ENCODE measurements at places on chromosomes 2 and 18.

DNA sequence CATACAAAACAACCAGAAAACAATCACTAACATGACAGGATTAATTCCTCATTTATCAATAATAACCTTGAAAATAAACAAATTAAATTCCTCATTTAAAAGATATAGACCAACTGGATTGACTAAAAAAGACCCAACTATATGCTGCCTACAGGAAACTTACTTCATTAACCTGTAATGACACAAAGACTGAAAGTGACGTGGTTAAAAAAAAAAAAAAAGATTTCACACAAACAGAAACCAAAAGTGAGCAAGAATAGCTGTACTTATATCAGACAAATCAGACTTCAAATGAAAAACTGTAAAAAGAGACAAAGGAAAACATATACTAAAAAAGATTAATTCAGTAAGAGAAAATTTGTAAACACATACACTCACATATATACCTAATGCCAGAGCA, 201.2 kb downstream of the CCDC178 start:
- no peak for DNase-seq

- DNase-seq: no peak
These were observed 84.2 kb downstream of the MYOM1 start for GRCh38 chr18:3135536-3135935.

GRCh38 chr2:106956416-106956815, 70.4 kb upstream of the ST6GAL2 start:
- DNase-seq: no peak

DNA sequence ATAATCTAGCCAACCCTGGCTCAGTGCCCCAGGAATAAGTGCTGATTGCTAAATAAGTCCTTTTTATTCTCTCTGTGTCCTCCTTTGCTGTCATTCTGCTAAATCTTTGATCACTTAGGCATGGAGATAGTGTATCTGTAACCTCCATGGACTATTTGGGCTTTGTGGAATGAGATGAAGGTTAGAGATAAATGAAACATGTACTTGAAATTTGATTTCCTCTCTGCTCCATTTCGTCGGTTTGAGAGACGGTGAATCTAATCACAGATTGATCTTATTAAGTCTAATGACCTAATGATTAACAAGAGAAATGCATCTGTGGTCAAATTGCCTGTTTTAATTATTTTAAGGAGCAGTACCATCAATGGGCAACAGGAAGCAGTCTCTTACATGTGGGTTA, 159.2 kb downstream of the RIT2 start:
- no peak for DNase-seq

- DNase-seq: no peak
These were observed 1093.6 kb downstream of the SUCLG1 start for GRCh38 chr2:83365476-83365875.

DNA sequence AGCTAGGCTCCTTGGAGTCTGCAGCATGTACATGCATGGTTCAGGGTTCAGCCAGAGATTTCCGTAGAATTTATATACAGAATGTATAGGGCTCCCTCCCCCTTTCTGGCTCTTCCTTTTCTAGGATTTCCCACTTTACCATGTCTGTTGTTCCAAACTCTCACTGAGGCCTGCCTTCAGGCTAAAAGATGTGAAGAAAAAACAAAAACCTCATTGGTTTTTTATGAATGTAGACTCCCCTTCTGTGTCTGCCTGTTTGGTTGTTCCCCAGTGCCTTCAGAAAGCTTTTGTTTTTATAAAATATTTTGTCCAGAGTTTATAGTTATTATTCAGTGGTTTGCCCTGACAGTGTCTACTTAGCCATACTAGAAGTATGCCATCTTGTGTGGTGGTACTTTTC, 3.6 kb downstream of the NDUFV2 start:
- no peak for DNase-seq

- DNase-seq: no peak
These were observed 9.8 kb downstream of the CAVIN2 start for GRCh38 chr2:191836853-191837769.

DNA sequence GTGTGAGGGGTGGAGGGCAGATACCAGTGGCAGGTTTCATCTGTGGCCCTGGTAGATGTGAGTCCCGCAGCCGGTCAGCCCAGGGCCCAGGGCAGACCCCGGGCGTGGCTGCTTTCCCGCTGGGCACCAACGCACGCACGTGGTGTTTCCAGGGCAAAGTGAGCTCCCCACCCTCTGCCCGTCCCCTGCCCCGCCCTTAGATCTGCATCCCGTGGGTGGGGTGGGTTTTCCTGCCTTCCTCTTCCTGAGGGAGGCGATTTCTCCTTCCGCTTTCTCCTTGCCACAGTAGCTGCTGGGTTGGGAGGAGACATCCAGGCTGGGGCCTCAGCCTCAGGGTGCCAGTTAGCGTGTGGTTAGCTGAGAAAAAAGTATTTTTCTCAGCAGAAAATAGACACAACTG, 49.6 kb downstream of the ODC1 start:
- peak; percentile 40 for DNase-seq

DNA sequence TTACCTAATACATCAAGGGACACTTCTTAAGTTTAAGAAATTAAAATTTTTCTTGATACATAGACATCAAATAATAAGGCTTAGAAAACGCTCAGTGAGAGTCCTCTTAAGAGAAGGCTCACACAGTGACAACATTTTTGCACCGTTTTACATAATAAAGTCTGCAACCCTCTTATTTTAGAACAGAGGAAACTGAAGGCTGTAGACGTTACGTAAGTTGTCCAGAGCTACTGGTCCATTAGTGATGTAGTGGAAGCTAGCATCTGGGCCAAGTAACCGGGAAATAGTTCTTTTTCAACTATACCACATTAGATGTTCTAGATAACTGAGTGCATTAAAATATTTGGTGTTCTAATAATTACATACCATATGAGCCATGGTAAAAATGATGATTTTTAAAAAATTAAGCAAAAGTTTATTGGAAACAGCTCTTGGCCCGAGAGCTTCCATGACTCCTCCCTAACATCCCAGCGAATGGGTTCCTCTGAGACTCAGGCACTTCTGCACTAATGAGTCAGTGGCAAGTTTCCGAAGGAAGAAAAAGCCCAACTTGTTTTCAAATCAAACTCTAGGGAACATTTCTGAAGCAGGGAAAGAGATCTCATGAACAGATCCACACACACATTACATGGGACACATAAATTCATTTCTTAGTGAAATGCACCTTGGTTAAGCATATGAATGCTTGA, 232.6 kb upstream of the PXDN start:
- no peak for DNase-seq

GRCh38 chr2:43082111-43082894, 144.1 kb downstream of the ZFP36L2 start:
- peak; percentile 80 for DNase-seq

DNA sequence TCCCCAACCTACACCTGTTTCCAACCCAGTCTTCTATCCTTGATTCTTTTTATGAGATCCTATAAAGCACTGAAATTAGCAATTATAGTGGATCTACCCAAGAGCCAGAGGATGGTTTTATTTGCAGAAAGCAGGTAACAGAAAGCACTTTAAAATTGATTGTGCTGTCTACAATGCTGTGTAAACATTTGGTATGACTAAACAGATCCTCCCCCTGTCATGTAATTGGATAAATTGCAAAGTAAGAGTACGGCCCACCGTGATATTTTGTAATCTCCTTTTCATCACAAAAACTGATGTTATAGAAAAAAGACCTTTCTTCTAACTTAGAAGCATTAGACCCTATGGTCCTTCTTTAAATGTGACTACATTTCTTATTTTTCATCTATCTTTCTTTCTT, 11.3 kb upstream of the PPP3R1 start:
- no peak for DNase-seq

DNA sequence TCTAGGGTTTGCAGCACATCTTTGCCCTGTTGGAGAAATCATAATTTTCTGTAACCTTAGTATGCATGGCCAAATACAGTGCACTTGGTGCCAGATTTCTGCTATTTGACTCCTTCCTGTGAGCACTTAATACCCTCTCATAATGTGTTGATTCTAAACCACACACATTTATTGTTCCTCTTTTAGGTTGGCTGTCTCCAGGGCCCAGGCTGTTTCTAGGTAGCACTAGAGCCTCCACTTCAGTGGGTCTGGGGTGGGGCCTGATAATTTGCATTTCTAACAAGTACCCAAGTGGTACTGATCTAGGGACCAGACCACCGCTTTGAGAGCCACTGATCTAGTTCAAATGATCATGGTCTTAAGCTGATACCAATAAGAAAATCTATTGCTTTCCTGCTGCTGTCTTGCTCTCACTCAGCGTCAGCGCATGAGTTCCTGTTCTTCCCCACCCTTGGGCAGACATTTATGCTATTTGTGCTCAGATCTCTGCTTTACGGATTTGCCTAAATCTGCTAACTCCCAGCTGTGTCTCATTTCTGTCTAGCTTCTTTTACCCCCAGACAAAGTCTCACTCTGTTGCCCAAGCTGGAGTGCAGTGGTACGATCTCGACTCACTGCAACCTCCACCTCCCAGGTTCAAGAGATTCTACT, 7.4 kb downstream of the PTRHD1 start:
- no peak for DNase-seq

GRCh38 chr2:61469424-61470121, 1.3 kb downstream of the USP34 start:
- DNase-seq: no peak

- peak; percentile 56 for DNase-seq
These were observed 37.2 kb upstream of the CFAP36 start for GRCh38 chr2:55482186-55482884.

GRCh38 chr2:120771111-120771780, 35.6 kb downstream of the GLI2 start:
- peak; percentile 74 for DNase-seq

- no peak for DNase-seq
These were observed 87.4 kb downstream of the ADAM23 start for GRCh38 chr2:206530727-206531126.

DNA sequence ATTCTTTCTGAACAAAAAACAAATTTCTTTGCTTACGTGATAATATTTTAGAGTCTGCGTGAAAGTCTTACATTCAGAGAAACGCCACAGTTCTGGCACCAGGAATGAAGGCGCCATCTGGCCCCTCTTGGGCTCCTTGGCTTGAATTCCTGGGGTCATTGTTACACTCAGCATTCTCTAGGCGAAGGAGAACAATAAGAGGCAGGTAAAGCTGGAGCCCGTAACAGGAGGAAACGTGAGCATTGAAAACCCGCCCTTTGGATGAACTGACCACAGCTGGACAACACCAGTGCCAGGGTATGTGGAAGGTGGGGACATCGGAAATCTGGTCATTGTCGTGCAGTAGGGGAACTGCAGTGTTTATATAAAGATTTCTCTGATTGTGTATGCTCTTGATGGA, 144.8 kb downstream of the RNF152 start:
- DNase-seq: no peak

DNA sequence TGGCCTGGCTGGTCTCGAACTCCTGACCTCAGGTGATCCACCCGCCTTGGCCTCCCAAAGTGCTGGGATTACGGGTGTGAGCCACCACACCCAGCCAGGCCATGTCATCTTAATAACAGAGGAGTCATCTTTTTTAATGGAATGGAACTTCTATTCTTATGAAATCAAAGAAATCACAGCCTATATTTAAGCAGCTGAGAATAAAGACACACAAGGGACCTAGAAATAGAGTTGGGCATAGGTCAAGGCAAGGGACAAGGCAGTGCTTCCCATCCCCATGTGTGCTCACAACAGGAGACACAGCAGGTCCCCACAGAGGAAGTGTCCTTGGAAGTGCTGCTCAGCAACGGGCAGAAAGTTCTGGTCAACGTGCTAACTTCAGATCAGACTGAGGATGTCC, 3.2 kb downstream of the SNX17 start:
- no peak for DNase-seq

GRCh38 chr2:138767101-138767500, 13.1 kb downstream of the NXPH2 start:
- no peak for DNase-seq

- DNase-seq: no peak
These were observed 170.7 kb downstream of the CYRIA start for GRCh38 chr2:16494836-16495508.

GRCh38 chr18:38690626-38691025, 1125.0 kb upstream of the CELF4 start:
- no peak for DNase-seq

All from femur (tissue), 1 donor.